ENCODE measurements at places on chromosomes 5 and 9.
A peak's percentile ranks its signal among the peaks of the same experiment; 100 is the strongest.

- DNase-seq, result no peak
These were observed 293.9 kb downstream of the IRX1 start for GRCh38 chr5:3889412-3890142.

DNA sequence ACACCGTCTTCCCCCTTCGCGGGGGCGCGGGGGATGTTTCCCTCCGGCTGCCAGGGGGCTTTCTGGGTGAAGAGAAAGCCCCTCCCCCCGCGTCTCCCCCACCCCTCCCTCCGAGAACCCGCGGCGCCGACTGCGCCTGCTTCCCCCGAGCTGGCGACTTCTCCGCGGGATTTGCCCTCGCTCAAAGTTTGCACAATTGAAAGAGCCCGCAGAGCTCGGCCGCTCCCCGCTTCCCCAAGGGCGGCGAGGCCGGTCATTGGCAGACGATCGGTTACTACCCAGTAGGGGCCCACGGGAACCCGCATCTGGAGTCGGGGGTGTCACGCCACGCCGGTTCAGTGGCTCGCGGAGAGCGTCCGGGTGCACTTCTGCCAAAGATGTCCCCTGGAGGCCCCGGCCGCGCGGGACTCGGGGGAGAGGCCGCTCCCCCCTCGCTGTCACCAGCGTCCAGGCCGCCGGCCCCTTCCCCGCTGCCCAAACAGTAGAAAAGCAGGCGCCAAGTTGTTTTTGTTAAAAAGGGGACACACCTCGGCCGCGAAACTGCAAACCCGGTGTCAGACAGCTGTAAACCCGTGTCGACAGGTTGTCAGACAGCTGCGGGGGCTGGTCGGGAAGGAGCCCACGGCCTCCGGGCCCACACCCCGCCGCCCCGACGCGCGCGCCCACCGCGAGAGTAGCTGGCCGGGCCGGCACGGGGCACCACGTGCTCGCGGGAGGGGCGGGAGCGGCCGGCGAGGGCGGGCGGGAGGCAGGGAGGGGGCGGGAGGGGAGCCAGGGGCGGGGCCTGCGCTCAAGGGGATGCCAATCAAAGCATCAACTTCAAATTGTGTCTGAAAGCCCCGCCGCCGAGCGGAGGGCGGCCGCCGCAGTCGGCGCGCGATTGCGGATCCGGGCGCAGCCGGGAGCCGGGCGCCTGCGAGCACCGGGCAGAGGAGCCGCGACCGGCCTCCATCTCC lies at the start of gene IRX1:
Gene IRX1 (plus strand): TSS at position 827 of the 956 bp plus-strand sequence. CDS start 274 bp downstream, outside the sequence.
- no peak for DNase-seq

GRCh38 chr9:134992755-134993124 lies 75.0 kb upstream of the FCN1 start:
- DNase-seq, result no peak

DNA sequence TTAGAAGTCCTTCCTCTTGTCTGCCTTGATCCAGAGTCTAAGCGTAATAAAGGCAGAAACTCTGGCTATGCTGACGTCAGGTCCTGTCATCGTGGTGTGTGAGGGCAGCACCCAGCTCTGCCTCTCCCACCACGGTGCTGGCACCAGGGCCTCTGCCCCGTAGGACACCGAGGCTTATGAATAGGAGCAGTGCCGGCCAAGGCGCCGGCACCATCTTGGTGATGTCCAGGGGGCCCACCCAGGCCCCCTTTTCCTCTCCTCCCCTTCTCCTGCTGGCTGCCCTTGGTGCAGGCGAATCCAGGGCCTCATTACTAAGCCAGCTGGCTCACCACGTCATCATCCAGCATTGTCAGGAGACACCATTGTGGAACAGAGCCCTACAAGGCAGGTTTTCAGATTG lies 252.3 kb downstream of the FANCC start:
- no peak for DNase-seq

DNA sequence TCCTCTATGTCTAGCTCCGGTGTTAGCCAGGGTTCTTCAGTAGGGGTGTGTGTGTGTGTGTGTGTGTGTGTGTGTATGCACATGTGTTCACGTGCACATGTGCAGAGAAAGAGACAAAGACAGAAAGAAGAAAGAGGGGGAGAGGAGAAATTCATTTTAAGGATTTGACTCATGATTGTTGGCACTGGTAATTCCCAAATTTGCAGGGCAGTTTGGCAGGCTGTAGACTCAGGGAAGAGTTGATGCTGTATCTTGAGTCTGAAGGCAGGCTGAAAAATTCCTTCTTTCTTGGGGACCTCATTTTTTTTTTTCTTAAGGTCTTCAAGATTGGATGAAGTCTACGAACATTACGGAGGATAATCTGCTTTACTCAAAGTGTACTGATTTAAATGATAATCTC lies 335.7 kb downstream of the NSG2 start:
- DNase-seq, result no peak

GRCh38 chr5:1494780-1495524 lies 28.8 kb downstream of the LPCAT1 start:
- DNase-seq, result peak; percentile 19

DNA sequence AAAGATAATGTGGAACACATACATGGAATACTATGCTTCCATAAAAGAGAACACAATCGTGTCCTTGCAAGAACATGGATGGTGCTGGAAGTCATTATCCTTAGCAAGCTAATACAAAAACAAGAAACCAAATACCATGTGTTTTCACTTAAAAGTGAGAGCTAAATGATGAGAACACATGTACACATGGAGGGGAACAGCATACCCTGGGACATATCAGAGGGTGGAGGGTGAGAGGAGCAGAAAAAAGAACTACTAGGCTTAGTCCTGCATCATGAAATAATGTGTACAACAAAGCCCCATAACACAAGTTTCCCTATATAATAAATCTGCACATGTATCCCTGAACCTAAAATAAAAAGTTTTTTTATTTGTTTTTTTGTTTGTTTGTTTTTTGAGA lies 855.5 kb upstream of the NUDT12 start:
- no peak for DNase-seq

DNA sequence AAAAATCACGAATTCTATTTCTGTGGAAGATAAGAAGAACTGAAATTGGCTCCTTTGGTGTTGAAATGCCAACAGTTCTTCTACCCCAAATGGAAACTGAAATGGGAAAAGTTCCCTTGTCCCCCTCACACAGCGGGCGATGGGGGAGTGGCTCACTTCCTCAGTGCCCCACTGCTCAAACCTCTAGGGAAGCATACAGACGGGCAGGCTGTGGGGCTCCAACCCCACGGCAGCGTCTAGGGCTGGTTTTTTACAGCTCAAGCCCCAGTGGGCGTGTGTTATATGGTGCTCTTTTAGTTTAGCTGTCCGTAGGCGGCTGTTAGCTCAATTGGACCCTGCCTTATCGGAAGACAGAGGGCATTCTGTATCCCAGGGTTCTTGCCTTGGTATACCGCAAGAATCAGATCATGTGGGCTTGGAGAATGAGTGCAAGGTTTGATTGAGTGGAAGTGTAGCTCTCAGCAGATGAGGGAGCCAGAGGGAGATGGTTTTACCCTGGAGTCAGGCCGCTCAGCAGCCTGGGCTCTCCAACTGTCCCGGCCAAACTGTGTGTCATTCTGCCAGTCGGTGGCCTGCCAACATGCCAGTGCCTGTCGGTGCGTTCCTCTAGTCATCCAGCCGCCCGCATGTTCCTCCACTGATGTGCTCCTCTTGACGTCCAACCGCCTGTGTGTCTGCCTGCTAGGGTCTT lies 166.3 kb upstream of the ZNF608 start:
- DNase-seq, result no peak

DNA sequence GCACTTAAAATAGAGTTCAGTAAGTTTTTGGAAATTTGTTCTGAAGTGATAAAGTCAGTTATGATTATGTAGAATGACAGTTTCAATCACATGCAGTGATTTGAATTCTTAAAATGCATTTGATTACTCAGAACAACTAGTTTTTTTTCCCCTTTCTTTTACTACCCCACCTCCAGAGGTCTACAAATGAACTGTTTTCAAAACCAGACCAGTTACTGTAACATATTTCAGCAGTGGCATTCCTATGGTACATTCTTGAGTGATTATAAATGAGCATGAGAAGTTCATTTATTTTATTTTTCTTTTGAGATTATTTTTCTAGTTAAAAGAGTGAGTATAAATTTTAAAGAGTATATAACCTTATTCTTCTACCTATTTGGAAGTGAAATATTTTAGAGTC lies 71.6 kb downstream of the NNT start:
- no peak for DNase-seq

GRCh38 chr5:156219483-156220005 lies 107.4 kb upstream of the SGCD start:
- no peak for DNase-seq

GRCh38 chr5:163347671-163348070 lies 89.7 kb upstream of the CCNG1 start:
- no peak for DNase-seq

DNA sequence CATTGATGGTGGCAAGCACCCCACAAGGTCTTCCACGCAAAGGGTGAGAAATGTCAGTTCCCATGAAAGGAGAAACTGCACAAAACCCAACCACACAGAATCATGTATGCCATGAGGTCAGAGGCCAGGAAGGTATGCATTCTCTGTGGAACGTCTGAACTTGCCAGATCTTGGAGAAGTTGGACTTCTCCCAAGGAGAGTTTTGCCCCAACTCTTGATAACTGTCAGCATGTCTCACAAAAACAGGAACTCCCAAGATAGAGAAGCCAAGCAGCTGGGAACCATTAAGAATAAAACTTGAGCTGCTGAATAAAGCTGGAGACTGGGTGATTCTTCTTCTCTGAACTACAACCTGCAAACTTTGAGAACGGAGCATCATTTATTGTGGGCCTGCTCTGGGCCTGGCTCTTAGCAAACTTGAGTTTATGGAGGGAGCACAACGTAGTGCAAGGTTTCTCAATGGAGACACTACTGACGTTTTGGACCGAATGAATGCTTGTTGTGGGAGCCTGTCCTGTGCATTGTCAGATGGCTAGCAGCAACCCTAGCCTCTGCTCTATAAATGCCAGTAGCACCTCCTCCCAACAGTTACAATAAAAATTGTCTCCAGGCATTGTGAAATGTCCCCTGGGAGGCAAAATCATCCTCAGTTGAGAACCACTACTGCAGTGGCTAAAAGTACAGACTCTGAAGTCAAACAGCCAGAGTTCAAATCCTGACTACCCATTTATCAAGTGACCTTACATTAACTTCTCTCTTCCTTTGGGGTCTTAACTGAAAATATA lies 193.5 kb downstream of the ACTL7B start:
- no peak for DNase-seq

GRCh38 chr9:110180511-110181434 lies 27.2 kb downstream of the C9orf152 start:
- no peak for DNase-seq

GRCh38 chr5:128378632-128379031 lies 159.4 kb downstream of the FBN2 start:
- no peak for DNase-seq

DNA sequence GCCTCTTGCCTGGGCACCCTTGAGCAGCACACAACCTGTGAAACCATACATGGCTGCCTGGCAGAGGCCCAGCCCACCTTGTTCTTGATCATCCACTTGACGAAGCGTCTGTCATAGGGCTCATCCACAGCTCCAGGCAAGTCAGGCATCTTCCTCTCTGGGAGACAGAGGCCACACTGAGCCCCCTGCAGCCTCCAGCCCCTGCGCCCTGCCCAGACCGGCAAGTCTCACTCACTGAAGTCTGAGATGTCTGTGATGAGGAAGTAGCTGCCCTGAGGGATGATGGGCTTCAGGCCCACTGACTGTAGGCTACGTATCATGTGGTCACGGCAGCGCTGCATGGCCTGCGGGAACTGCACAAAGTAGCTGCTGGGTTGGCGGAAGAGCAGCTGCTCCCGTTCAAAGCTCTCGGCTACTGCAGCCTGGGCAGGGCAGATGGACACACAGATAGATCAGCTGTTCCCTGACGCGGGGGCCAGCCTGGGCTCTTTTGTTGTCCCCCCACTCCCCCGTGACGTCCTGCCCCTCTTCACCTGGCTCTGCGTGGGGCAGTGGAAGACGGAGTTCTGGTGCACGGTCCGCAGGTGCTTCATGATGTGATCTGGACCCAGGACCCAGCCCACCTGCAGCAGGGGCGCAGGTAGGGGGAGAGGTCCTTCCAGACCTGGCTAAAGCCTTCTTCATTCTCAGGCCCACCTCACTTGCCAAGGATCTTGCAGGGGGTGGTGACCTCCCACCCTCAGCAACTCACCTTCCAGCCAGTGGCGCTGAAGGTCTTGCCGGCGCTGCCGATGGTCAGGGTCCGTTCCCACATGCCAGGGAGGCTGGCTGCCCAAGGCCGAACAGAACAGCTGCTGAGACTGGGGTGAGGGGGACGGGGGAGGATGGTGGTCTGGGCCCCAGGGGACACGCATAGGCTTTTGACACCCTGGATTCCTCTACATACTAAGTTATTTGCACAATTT lies 5.9 kb upstream of the SPOUT1 start:
- no peak for DNase-seq

- DNase-seq, result no peak
These were observed 98.9 kb upstream of the CPEB4 start for GRCh38 chr5:173789031-173789920.

GRCh38 chr9:70947086-70947485 lies 174.3 kb downstream of the TRPM3 start:
- no peak for DNase-seq

DNA sequence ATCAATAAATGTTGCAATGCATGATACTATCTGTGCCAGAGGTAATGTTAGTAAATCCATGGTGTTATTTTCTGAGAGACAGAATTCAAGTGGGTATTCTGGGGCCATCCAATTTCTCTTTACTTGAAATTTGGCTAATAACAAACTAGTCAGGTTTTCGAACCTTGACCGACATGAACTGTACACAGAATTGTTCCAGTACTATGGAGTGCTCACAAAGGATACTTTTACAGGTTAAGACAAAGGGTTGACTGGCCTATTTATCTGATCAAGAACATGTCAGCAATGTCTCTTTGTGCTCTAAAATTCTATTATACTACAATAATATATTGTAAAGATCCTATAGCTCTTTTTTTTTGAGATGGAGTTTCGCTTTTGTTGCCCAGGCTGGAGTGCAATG lies 18.2 kb downstream of the MLANA start:
- DNase-seq, result no peak

GRCh38 chr9:33964086-33964768 lies 84.5 kb downstream of the UBAP2 start:
- DNase-seq, result no peak

- DNase-seq, result no peak
These were observed 16.5 kb upstream of the STXBP1 start for GRCh38 chr9:127595611-127596010.

GRCh38 chr5:71836084-71836483 lies 117.0 kb downstream of the CARTPT start:
- no peak for DNase-seq

DNA sequence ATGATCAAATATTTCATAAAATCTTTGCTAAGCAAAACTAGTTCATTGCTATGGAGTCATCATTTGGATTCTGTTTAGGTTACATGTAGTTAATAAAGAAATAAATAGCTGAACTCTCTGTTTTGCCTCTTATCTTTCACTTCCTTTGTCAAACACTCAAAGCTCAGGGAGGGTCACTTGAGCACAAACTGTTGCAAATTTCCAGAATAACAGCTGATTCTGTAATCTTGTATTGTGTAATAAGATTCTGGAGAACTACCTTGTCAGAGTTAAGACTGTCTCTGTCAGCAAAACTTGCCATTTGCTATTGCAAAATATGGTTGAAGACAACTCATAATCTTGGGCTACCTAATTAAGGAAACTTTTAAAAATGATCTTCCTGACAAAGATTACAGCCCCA lies 182.0 kb upstream of the MOCS2 start:
- no peak for DNase-seq

GRCh38 chr9:17810728-17811571 lies 232.1 kb downstream of the SH3GL2 start:
- no peak for DNase-seq

- no peak for DNase-seq
These were observed 8.9 kb downstream of the NLN start for GRCh38 chr5:65730910-65731309.

GRCh38 chr9:36141288-36141687 lies 4.8 kb downstream of the GLIPR2 start:
- no peak for DNase-seq

GRCh38 chr9:82363682-82364081 lies 375.1 kb downstream of the SPATA31D1 start:
- no peak for DNase-seq

All from esophagus squamous epithelium (tissue), 5 donors.